ENCODE measurements at places on chromosomes 16 and 17.
A peak's percentile ranks its signal among the peaks of the same experiment; 100 is the strongest.

GRCh38 chr16:78925083-78925767, 675.3 kb downstream of the MAF start:
- no peak for DNase-seq

- DNase-seq: no peak
Measured at GRCh38 chr16:18834864-18835263, 33.5 kb upstream of the ARL6IP1 start.

DNA sequence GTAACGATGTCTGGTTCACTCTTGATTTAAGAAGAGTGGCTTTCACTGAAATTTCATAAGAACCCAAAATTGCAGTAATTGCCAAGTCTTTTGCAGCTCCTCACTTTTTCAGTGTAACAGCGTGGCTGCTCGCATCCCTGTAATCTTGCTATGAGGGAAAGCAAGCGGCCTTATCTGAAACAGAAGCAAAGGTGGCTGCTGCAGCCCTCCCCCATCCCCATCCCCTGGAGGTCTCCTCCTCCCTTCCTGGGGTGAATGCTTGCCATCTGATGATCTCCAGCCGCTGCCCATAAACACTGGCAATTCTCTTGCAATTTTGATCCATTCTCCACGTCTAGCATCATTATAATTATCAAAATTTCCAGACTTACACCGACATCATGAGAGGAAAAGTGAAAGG, 182.5 kb upstream of the ASIC2 start:
- DNase-seq: no peak

DNA sequence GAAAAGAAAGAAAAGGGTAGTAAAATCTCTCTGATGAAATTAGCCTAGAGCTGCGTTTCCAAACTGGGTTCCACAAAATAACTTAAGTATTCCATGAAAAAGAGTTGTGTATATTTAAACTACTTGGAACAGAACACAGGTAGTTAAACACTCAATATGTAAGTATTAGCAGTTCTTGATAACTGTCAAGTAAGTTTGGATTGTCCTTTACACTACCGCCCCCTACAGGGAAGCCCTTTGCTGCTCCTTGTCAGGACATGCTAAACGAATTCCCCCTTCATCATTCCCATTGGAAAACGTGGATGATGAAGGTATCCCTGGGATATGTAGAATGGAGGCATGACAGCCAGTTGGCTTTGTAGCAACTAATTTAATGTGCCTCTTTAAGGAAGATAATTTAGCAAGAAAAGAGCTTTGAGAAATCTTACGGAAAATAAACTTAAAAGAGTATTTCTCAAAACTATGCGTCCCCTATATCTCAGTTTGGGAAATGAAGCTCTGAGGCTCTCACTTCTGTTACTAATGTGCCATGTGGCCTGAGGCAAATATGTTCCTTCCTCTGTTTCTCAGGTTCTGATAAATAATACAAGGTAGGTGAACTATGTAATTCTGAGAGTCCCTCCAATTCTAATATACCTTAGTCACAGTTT, 18.8 kb downstream of the NCBP3 start:
- peak; percentile 40 for DNase-seq

- no peak for DNase-seq
Measured at GRCh38 chr17:41848788-41849187, 11.2 kb downstream of the KLHL10 start.

DNA sequence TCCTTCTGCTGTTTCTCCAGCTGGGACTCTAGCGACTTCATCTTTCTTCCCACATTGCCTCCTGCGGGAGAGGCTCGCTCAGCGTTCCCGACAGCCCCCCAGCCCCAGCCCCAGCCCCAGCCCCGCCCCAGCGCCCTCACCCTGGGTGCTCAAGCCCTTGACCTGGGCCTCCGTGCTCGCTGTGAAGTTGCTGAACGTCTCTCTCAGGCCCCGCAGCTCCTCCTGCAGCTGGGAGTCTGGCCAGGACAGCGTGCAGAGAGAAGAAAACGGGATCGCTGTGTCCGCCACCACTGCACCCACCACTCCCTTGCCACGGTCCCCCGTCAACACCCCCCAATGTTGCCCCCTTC, 2.4 kb downstream of the ASGR1 start:
- DNase-seq: no peak

DNA sequence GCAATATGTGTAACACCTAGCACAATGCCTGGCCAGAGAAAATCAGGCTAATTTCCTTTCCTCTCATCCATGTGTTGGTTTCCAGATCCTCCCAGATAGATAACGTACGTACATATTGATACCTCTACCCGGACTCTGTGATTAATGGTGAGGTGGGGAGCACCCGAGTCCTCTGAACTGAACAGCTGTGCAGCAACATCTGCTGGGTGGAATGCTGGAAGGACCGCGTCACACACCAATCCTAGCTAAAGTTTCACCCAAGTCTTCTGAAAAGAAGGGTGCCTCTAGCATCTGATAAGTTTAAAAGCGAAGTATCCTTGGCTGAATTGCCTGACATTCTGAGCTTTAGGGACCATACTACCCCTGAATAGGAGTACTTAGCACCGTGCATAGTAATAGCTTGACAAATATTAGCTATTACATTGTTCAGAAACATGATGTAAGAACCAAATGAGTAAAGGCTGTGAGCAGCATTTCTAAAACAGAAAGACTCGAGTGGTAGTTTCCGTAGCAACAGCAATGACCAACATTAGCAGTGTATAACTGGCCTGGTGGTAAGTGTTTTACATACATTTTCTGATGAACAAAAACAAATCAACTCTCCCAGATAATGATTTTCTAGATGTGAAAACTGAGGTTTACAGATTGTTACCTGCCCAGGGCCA, 91.4 kb downstream of the SYCE1L start:
- DNase-seq: no peak

- DNase-seq: peak; percentile 27
Measured at GRCh38 chr17:36728030-36728991, 126.9 kb downstream of the MRM1 start.

- DNase-seq: no peak
Measured at GRCh38 chr16:22848451-22848850, 34.5 kb downstream of the HS3ST2 start.

DNA sequence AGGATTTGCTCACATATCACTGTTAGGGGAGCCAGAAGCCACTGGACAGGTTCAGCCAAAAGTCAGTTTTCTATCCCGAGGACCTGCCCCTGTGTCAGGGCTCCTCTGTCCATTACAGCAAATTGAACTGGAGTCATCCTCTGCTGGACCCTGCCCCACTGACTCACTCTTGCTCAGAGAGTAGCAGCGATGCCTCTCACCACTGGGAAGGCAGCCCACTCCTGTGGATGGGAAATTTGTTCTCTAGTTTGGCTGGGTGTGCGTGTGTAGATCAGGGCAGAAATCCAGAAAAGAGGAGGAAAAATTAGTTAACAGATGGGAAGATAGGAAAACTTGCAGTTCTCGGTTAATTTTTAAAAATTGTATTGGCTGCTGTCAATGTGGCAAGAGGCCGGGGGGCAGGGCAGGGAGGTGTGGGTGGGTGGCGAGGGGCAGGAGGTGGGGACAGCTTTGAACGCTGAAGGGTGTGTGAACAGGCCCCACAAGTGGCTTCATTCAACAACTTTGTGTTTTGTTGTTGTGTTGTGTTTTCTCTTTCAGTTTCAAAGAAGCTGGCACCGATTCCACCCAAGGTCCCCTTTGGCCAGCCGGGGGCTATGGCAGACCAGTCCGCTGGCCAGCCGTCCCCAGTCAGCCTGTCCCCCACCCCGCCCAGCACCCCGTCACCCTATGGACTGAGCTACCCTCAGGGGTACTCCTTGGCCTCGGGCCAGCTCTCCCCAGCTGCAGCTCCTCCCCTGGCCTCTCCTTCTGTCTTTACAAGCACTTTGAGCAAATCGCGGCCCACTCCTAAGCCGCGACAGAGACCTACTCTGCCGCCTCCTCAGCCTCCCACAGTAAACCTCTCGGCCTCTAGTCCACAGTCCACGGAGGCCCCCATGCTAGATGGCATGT, 33.6 kb downstream of the ELAC2 start:
- no peak for DNase-seq

DNA sequence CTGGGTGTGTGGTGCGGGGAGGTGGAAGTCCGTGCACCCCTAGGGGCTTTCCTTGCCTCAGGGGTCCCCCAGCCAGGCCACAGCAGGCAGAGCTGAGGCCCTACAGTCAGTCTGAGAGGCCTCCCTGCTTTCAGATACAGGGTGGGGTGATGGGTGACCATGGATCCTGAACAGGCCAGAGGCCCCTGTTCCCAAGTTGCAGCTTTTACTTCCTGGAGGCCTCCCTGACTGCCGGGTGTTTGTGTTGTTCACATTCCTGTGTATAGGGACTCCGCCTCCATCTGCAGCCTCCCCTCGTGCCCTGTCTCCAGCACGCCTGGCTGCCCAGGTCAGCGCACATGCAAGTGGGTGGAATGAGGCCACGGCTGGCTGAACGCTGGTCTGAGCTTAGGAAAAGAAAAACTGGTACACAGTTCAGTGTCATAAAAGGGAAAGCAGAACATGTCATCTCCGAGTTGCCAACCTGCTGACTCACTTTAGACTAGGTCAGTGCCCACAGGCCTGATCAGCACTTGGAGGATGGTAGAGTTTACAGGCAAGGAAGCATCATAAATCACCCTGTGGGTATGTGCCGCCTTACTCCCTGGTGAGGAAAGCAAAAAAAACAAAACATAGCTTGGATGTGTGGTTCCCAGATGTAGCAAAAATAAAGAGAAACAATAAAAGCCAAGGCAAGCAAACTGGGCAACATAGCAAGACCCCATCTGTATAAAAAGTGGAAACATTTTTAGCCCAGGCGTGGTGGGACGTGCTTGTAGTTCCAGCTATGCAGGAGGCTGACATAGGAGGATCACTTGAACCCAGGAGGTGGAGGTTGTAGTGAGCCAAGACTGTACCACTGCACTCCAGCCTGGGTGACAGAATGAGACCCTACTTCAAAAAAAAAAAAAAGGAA, 6.2 kb upstream of the SLC7A6 start:
- no peak for DNase-seq

- DNase-seq: no peak
Measured at GRCh38 chr17:41773731-41774193, 12.7 kb downstream of the JUP start.

- DNase-seq: peak; percentile 91
Measured at GRCh38 chr16:3099732-3100499, 822 bp upstream of the ZSCAN10 start.

GRCh38 chr17:38925263-38925995, at the start of gene LASP1NB:
TSS of gene LASP1NB (plus strand) at chr17:38925614.
- DNase-seq: peak; percentile 75

- DNase-seq: no peak
Measured at GRCh38 chr17:48556576-48557401, 11.9 kb upstream of the HOXB2 start.

DNA sequence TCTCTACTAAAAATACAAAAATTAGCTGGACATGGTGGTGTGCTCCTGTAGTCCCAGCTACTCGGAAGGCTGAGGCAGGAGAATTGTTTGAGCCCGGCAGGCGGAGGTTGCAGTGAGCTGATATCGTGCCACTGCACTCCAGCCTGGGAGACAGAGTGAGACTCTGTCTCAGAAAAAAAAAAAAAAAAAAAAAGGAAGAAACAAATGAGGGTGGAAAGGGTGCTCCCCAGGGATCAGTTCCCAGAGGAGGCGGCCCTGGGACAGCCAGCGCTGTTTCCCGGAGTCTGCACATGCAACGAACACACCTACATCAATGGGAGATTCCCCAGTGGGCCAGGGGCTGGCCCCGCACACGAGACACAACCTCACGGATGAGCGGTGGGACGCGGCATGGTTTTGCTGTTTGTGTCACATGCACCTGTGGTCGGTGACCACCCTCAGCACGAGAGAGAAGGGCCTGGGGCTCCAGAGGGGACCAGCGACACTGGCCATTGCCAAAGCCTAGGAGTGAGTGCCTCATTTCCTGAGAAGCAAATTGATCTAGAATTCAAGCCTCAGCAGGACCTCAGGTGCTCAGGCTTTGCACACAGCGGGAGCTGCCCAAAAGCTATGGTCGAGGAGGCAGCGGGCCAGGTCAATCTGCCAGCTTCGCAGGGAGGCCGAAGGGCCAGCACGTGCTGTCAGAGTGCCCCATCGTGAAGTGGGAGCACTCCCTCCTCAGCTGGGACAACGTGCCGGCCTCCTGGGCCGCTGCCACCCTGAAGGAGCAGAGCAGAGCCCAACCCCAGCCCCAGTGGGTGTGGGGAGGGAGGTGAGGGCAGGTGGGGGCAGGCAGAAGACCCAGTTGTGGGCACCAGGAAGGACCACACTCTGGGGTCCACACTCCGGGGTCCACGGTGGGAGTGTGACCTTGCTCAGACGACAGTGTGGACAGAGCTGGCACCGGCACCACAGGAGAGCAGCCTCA, 13.8 kb upstream of the WDR45B start:
- DNase-seq: no peak

DNA sequence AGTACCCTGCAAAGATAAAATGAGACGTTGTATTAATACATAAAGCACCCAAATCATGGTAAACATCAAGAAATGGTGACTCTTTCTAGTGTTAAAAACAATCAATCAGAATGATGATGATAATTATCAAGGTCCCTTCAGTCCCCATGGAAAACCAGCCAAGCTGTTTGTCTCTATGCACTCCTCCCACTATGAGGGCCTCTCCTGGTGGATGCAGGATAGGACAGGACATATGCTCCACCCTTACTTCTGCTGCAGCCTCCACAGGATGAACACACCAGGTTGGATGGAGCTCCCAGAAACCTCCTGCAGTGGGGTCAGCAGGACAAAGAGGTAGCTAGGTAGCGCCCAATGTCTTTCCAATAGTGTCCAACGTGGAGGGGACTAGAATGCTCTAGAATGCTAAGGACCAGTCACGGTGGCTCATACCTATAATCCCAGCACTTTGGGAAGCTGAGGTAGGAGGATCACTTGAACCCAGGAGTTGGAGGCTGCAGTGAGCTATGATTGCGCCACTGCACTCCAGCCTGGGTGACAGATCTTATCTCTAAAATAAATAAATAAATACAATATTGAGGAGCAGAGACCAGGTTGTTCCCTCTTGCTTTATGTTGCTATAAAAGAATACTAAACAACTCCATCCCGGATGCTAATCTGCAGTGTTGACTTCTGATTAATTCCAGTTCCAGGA, 9.9 kb upstream of the KDM8 start:
- no peak for DNase-seq

DNA sequence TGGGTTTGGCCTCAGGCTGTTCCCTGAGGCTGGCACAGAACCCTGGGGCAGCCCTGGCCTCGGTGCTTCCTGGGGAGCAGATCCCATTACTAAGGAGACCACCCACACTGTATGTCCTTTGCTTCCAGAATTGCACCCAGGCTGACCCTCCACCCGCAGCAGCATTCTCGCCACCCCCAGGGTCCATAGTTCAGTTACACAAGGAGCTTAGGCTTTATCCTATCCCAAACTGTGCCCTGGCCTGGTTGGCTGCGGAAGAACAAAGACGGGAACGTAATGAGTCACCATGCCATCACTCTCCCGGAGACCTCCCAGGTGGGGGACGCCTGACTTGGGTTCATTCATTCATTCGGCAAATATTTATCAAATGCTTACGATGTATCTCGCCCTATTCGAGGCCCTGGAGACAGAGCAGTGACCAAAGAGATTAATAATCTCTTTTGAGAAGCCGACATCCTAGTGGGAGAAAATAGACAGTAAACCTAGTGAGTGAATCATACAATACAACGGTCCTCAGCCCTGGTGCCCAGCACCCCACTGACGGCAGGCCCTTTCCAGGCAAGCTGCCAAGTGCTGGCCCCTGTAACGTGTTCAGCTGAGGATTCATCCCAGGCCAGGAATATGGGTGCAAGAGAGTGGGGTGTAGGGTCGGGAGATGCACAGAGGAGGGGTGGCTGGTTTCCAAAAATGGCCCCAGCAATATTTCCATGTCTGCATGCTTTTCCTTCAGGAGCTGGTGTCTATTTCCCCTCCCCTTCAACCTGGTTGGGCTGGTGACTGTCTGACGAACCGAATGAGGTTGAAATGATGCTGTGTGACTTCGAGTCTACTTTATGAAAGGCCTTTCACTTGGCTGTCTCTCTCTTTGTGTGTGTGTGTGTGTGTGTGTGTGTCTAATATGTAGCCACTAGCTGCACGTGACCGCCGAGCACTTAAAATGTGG, 134.2 kb downstream of the MGAT5B start:
- no peak for DNase-seq
